ENCODE measurements at places on chromosomes 12 and 14. TPM values are rescaled to one million over a fixed set of nuclear protein-coding genes. Genes with fewer than 3 reads are reported as not detected.

Gene TAS2R8
- total RNA-seq: not detected

Gene OTX2
- not detected for total RNA-seq

DNA sequence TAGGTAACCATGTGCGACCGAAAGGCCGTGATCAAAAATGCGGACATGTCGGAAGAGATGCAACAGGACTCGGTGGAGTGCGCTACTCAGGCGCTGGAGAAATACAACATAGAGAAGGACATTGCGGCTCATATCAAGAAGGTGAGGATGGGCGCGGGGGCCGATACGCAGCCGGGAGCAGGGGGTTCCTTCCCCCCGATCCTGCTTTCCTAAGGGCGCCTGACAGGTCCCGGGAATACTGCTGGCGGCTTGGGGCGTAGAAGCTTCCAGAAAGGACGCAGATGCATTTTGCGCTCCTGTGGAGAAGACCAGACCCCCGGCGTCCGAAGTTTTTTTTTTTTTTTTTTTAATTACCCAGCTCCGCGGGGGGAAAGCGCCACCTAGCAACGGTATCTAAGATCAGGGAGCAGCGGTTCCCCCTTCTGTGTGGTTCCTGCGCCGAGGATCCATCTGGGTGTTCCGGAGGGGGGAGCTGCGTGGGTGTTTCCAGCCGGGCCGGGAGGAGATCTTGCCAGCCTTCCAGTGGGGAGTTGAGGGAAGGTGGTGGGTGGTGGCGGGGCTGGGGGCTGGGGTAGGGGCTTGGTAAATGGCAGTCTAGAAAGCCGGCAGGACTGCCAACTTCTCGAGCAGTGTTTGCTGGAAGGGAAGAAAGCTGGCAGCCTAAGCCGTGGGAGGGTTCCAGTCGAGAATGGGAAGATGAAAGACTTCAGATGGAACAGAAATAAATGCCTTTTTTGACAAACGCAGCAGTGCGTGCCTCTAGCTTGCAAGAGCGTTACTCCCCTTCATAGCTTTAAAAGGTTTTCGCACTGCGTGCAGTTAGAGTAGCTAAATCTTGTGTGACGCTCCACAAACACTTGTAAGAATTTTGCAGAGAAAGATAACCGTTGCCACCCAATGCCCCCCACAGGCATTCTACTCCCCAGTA is 764 bp downstream of the DYNLL1 start:
- peak; percentile 70 for DNase-seq

Gene VDR
- 143 TPM for total RNA-seq

- no peak for DNase-seq
Measured at GRCh38 chr12:23546756-23547155, 402.7 kb downstream of the SOX5 start.

DNA sequence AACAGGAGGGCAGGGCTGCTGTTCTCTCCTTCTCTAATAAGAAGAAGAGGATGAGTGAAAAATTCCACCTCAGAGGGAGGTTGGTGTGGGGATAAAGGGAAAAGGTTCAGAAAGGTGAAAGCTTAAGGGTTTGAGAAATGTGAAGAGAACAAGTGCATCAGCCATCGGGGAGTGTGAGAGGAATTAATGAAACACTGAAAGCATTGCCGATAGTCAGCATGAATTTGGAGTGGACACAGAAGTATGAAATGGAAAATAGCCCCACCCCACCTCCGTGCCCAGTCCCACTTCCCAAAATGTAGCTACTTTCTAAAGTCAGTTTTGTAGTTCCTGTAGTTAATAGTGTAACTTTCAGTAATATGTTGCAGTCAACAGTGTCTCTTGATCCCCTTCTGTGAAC is 33.4 kb downstream of the DIP2B start:
- no peak for DNase-seq

DNA sequence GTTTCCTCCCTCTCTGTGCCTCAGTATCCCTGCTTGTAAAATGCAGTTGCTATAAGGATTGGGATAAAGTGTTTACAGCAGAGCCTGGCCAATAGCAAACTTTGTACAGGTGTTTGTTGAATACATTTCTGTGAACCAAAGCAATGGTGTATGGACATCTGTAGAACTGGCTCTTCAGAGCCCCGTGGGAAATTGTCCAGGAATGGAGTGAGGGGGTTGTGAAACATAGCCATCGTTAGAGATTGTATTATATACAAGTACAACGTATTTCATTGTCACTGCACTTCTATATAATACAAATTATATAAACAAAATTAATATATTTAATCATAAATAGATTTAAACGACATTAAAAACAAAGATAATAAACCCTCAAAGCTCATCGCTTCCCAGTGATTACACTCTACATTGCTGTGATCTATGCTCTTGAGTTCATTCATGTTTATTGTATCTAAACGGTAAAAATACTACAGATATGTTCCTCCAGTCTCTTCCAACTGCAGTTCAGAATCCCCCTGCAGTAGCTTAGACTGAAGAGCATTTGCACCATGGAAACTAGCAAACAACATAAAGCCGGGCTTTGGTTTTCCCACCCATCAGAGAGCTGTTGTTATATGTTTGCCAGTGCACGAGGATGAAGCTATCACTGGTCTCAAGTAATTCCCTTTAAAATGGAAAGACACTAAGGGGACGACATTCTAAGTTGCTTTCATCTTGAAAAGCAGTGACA is 216.7 kb downstream of the TMEM132C start:
- no peak for DNase-seq

GRCh38 chr14:32384464-32384863 is 55.4 kb downstream of the AKAP6 start:
- no peak for DNase-seq

DNA sequence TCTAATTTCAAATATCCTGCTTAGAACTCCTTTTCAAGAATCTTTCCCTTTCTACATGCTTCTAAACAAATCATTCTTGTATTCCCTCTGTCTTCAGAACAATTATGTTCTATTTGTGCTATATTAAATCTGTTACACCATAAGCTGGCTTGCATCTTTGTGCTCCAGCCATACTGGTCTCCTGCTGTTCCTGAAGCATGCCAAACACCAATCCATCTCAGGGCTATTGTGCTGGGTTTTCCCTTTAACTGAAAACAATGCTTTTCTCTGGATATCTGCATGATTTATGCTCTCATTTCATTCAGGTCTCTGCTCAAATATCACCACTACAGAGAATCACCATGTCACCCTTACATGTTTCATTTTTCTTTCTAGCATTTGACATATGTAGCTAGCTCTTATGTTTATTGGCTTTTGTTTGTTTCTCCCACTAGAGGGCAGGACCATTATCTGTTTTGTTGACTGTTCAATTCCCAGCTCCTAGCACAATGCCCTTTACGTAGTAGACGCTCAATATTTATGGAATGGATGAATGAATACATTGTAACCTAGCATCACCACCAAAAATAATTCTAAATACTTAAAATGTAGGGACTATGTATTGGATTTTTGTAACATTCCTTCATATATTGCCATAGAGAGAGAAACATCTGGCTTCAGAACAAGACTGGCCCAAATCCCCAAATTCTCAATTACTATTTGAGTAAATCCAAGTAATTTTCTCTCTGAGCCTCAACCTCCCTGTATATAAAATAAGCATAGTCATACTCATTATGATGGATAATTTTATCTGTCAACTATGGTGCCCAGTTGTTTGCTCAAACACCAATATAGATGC is 302.0 kb upstream of the SYT1 start:
- no peak for DNase-seq

Gene RNASE3
- total RNA-seq: not detected

Gene CYP46A1
- 0.09 TPM for total RNA-seq

GRCh38 chr12:89316705-89317139 is 35.6 kb downstream of the DUSP6 start:
- DNase-seq: no peak

Gene TTC8
- total RNA-seq: 13.4 TPM

GRCh38 chr14:69658664-69659261 is 47.4 kb downstream of the SUSD6 start:
- DNase-seq: no peak

Gene RD3L
- not detected for total RNA-seq

Gene NTN4
- 17.4 TPM for total RNA-seq

DNA sequence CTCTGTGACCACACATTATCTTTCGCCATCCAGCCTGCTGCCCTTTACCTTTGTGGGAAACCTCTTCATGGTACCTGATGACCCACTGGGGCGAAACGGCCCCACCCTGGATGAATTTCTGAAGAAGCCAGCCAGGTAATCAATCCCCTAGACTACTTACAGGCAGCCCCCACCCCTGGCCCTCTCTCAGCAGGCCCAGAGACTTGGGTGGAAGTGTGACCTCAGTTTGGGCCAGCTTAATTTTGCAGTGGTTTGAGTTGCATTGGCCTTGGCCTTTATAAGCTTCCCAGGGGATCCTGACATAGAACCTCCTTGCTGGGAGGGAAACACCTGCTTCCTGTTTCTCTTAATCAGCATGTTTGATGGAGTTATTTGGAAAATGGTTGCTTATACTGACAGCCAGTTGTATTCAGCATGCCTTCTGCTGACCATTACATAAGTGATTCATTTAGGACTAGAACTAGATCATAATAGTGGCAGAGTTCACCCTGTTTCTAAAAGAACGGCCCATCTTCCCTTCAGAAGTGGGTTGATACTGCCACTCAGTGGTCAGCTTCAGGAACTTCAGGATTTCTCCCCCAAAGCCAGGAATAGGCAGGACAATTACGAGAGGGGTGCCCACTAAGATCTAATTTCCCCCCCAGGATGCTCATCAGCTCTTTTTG is 6.1 kb downstream of the SDR39U1 start:
- DNase-seq: no peak

Gene DDN
- not detected for total RNA-seq

Gene LRRIQ1
- total RNA-seq: not detected

Gene SMCO2
- not detected for total RNA-seq

GRCh38 chr14:55383541-55384140 is 28.0 kb downstream of the ATG14 start:
- DNase-seq: no peak

- DNase-seq: peak; percentile 25
Measured at GRCh38 chr12:93243689-93244513, 133.8 kb upstream of the NUDT4 start.

DNA sequence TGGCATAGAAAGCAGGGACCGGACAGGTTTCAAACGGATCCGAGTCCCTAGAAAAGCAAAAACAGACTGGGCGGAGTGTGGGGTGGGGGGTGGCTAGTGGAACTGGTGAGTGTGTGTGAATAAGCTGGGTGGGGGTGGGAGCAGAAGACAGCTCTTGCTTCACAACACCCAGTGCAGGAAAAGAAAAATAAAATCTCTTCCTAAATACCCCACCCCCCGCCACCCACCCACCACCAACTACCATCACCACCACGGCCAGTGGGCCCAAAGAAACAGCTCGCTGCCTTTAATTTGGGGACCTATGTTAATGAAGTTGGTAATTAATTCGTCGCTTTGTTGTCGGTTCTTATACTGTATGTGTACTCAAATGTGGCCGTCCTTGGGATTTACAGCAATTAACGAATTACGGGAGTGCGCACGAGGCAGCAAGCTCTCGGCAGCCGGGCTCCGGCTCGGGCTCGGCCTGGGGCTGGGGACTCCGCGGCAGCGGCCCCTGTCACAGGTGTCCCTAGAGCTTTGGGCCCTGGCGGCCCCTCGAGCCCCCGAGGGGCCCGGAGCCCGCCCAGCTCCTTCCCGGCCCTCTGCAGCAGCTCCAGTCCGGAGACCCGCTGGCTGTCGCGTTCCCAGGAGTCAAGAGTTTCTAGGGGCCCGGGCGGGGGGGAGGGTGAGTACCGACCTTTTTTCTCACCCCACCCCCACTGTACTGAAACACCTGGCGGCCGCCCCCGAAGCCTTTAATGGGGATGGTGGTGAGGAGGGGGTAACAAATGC is 1.5 kb upstream of the OTX2 start:
- no peak for DNase-seq

DNA sequence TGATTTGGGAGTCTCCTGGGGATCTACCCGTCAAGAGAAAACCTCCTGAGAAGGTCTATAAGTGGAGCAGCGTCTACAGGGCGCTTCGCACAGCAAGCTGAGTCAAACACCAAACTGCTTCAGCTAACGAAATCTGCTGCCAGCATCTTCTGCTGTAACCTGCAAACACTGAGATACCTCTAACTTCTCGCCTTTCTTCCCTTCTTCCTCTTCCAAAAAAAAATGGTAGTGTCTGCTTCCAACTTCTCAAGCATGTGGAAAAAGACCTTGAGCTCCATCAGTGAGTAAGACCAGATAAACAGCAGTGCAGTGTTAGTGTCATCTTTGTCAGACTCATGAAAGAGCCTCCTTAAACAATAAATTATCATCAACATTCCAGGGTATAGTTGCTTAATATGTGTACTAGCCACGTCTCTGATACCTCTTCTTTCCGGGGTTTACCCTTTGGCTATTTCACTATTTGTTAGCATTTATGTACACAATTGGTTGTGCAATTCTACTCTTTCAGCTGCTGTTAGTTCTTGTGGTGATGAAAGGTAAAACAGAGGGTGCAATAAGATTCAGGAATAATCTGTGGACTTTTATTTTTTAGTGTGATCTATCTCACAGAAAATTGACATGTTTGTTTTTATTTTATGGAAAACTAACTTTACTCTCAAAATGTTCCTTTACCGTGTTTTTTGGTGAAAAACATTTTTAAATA is 81.6 kb downstream of the LLPH start:
- DNase-seq: no peak

DNA sequence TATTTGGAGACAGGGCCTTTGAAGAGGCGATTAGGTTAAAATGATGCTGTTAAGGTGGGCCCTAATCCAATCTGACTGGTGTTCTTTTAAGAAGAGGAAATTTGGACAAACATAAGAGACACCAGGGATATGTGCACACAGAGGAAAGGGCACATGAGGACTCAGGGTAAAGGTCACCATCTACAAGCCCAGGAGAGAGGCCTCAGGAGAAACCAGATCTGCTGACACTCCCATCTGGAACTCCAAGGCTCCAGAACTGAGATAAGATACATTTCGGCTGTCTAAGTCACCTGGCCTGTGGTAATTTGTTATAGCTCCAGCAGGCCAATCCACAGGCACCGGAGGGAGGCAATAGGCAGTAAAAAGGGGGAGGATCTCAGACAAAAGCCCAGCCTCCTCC is 48.6 kb downstream of the KICS2 start:
- DNase-seq: no peak

DNA sequence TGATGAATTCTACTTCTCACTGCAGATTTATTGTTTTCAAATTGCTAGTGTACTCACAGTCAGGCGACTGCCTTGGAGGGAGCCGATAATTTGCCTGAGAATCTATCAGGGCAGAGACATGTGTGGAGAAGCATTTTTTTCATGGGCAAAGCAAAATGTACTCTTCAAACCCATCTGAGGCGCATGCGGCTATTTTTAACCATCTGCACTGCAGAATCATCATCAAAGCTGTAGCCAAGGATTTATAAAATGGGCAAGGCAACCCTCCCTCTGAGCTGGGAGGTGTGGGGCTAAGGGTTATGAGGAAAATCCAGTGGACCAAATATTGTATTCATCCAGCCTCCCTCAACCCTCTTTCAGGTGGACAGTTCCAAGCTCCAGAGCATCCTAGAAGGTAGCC is 37.7 kb downstream of the BEST3 start:
- no peak for DNase-seq

DNA sequence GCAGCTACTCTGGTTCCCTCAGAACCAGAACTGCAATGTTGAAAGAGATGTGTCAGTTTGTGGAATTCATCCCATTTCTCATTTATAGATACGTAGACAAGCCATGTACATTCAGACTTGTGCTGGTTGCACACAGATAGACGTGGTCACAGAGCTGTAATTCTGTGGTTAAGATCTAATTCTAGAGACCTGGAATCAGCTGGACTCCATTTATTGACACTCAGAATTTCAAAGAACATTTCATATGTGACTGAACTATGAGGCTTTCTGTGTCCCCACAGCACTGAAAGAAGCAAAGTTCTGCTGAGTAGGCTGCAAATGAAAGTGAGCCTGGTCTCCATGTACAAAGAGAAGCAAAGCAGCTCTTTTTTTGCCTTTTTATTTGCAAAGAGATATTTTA is 220.2 kb upstream of the NAV3 start:
- no peak for DNase-seq
